Right hindlimb (tissue), 1 donor: ENCODE measurements at places on chromosomes 6 and 20.

DNA sequence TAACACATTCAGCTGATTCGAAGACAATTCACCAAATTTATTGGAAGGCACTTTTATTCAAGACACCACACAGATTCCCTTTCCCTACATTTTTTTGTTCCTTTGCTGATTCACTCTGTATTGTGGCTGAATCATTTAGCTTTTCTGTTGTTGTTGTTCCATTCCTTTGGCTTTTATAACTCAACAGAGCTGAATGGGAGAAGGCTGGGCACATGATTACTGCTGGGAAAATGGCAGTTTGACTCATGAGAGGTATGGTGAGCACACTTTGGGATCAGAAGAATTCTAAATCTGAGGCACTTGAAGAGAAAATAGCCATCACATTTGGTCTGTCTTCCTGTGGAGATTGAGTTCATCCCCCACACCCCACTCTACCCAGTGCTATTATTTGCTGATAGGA, 15.7 kb upstream of the SAYSD1 start:
- no peak for DNase-seq

- no peak for DNase-seq
Measured at GRCh38 chr20:53281557-53282117, 309.5 kb downstream of the TSHZ2 start.

DNA sequence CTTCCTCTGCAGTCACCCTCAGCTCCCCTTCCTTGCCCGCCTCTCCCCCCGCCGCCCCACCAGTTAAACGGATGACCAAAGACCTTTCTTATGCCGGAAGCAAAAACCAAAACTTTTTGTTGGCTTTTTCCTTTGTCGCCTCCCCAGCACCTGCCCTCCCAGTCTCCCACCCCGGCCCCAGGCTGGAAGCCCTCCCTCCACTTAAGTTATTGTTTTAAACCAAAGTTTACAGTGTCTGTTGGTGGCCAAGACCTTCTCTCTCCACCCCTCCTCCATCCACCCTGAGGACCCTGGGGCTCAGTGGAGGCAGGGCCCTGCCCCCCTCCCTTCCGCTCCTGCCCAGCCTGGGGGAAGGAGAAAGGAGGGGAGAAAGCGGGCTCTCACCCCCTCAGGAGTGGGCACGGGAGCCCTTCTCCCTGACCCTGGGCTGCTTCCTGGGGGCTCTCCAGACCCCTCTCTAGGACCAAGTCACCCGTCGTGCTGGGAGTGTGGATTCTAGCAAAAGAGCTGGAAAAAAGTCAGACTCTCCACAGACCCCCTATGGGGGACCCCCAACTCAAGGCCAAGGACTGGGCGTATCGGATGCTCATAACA, 38.3 kb upstream of the MDFI start:
- no peak for DNase-seq

GRCh38 chr6:115909923-115910546, 150.7 kb downstream of the FRK start:
- DNase-seq = no peak

- no peak for DNase-seq
Measured at GRCh38 chr6:19356692-19357091, 480.5 kb upstream of the ID4 start.
